ENCODE measurements at places on chromosomes 2 and 18. TPM values are rescaled to one million over a fixed set of nuclear protein-coding genes. Genes with fewer than 3 reads are reported as not detected.
A peak's percentile ranks its signal among the peaks of the same experiment; 100 is the strongest.

The SPEG gene
- total RNA-seq = 70.1 TPM

The TCF7L1 gene
- 4.9 TPM for total RNA-seq

The HOXD8 gene
- total RNA-seq = not detected

The EVX2 gene
- not detected for total RNA-seq

The SH3YL1 gene
- total RNA-seq = 71.2 TPM

The COLEC12 gene
- 24.6 TPM for total RNA-seq

The STPG4 gene
- 0.29 TPM for total RNA-seq

The MRPL53 gene
- total RNA-seq = 41.1 TPM

The C1QL2 gene
- total RNA-seq = 6.4 TPM

The POTEJ gene
- not detected for total RNA-seq

The LRRC30 gene
- total RNA-seq = not detected

DNA sequence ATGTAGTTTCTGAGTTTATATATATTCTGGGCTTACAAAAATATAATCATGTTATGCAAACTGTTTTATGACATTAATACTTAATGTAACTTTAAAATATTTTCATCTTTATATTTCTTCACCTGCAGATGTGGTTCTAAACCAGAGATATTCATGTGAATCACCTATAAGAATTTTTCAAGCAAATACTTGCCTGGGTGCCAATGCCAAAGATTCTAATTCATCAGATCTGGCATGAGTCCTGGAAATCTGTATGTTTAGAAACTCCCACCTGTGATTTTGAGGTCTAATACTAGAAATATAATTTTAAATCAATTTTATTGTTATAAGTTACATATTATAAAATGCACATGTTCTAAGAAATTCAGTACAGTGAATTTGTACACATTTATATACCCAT, 19.9 kb upstream of the DNAH6 start:
- DNase-seq = no peak

GRCh38 chr2:161033059-161033660, 127.1 kb upstream of the TANK start:
- DNase-seq = no peak

- peak; percentile 51 for DNase-seq
Observed at GRCh38 chr2:239039479-239039861, 191.6 kb downstream of the TWIST2 start.

DNA sequence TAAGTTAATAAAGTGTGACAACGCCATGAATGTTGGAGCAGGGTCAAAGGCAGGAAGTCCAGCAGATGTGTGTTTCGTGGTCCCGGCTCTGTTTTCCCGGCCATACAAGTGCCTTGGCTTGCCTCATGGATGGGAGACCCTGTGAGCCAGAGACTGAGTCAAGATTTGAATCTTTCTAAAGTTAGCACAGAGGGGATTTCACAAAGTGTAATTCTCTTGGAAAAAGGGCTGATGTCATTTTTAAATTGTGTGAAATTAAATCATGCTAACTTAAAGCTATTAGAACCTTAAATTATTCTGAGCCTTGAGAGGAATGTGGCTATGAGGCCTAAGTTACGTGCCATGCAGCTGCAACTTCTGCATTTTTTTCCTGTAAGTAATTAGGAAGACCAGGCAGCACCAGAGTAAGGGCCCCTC, 38.3 kb upstream of the RALBP1 start:
- DNase-seq = no peak

DNA sequence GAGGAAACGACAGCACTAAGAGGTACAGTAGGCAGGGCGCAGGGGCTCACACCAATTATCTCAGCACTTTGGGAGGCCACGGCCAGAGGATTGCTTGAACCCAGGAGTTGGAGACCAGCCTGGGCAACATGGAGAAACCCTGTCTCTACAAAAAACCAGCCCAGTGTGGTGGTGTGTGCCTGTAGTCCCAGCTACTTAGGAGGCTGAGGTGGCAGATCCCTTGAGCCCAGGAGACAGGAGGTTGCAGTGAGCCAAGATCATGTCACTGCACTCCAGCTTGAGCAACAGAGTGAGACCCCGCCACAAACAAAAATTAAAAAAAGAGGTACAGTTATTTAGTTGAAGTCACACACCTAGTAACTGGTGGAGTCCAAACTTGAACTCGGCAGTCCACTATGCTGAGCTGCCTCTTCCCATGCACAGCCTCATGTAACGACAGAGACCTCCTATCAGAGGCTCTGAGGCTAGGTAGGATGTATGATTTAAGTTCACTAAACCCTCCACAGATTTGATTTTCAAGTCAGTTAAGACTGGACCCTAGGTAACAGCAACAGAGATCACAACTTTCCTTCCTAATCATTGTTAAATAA, 8.7 kb downstream of the STK17B start:
- no peak for DNase-seq

- DNase-seq = peak; percentile 52
Observed at GRCh38 chr18:74715306-74715705, 117.6 kb downstream of the ZNF407 start.

- DNase-seq = no peak
Observed at GRCh38 chr2:28377984-28378678, 14.5 kb upstream of the FOSL2 start.

DNA sequence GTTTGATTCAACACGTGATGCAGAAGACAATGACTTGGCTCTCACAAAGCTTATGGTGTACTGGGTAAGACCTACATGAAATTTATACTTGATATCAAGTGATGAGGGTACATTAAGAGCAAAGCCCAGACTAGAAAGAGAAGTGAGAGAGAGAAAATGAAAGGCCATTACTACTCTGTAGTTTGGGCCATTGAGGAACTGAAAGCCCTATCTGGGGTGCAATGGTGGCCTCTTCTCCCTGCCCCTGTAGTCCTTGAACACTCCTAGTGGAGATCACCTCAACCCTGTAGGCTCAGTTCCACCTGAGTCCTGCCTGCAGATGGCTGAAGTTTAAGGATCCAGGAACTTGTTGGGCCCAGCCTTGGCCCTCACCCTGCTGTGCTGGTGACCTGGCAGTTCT, 569.8 kb upstream of the MEX3C start:
- DNase-seq = no peak

GRCh38 chr2:27915874-27916273, 25.3 kb downstream of the BABAM2 start:
- DNase-seq = no peak

GRCh38 chr2:236688563-236689392, 119.2 kb downstream of the ACKR3 start:
- no peak for DNase-seq

DNA sequence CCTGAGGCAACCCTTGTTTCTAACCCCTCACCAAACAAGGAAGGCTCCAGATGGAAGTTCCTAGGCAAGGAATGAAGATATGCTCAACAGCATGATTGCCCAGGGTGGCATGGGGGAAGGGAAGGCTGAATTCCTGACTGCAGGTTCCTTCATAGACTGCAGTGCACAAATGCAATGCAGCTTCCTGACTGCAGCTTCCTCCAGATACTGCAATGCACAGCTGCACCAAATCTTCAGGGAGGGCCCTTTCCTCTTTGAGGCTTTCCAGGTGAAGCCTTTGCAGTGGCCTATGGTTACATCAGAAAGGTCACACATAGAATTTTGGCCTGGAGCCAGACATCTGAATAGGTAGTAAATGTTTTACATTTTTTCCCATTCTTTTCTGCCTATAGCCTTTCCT, 58.8 kb upstream of the DYNAP start:
- no peak for DNase-seq

DNA sequence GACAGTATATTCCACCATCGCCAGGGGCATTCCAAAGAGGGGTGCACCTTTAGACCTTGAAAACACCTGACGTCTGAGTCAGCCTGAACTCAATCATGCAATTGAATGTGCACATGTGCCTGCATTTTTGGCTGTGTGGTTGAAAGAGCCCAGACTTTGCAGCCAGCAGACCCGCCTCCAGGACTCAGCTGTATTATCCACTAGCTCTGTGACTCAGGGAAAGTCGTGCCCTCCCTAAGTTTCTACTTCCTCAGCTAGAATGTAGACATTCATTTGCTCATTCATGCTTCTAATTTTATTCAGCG, 94.2 kb downstream of the LRRC30 start:
- no peak for DNase-seq

DNA sequence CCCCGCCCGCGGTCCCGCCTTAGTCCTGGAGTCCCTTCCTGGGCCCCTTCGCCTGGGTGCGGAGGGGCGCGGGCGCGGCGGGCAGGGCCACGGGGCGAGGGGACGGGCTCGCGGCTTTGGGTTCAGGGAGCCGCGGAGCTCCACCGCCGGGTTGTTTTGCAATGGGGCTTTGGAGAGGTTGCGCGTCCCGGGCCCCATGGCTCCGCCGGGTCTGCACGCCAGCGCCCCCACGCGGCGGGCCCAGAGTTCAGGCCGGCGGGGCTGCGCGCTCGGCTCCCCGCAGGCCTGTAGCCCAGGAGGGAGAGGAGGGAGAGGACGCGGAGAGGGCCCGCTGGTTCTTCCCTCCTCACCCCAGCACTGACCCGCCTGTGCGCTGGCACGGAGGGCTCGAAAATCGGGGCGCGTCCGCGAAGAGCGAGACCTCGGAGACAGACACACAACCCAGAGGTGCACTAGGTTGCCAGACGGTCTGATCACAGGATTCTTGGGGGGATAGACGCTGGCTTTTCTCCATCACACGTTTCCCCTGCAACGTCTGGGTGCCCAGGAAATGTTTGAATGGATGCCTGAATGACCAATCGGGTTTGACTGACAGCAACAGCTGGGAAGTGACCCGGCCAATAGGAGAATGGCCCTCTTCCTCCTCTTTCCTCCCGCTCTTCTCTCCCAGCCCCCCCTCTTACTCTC, 4.9 kb upstream of the SIX2 start:
- DNase-seq = no peak

DNA sequence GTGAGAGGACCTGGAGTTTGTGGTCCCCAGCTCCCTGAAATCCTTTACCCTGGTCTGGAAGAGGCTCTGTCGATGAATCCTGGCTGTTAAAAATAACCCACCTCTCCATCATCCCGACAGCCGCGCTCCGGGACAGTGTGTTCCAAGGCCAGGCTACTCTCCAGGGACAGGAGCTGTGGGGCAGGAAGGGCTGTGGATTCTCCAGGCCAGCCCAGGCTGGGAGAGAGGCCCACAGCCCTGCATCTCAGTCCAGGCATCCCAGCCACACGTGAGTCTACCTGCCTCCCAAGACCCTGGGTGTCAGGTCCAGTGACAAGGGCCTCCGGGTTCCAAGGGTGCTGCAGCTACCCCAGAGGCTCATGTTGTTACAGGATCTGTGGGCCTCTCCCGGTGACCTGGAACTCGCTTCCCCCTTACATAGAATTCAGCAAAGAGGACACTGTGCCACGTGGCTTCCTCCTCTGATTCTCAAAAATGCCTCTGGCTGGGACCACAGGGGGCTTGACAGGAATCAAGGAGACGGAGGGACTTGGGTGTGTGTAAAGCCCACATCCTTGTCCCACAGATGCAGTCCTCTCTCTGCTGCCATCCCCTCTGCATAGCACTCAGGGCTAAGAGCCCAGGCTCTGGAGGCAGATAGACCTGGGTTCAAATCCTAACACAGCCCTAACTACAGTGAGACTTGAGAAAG, 17.3 kb downstream of the ADRA2B start:
- no peak for DNase-seq

DNA sequence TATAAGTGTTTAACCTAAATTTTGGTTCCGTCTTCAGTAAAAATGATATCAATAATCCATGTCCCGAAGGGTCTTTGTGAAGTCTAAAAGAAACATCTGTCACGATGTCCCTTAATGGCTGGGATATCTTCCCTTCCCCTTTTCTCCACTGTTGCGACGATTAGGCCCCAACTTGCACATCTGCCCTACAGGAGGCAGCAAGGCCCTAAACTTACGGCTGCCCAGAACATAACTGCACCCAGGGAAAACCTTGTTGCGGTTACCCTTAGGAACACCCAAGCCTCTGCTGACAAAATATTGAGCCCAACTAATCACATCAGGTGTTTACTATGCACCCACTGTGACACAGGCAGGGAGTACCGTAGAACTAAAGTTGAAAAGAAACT, 1.3 kb upstream of the SMAD2 start:
- no peak for DNase-seq
